Posterior cingulate gyrus (tissue), 11 donors: ENCODE measurements at places on chromosomes 3 and 15.
A peak's percentile ranks its signal among the peaks of the same experiment; 100 is the strongest.

- DNase-seq, result no peak
Observed at GRCh38 chr3:110495201-110495927, 576.3 kb upstream of the NECTIN3 start.

GRCh38 chr15:94442480-94442879 lies 211.1 kb downstream of the MCTP2 start:
- DNase-seq, result no peak

DNA sequence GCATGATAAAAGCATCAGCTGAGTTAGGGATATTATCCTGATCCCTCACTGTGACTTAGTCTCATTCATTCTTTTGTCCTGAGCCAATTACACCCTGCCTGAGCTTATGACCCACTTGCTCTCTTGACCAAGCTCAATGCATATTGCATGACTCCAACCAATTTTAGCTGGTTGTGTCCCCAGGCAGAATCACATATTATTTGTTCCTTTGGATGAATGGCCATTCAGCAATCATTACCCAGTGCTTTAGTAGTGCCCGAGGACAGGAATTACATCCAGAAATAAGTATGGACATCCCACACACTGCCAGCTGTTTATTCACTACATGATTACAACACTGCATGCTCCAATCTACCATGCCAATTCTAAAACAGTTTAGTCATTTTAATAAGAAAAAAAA lies 322.5 kb downstream of the ZBBX start:
- no peak for DNase-seq

GRCh38 chr3:187062526-187063177 lies 76.6 kb downstream of the RPL39L start:
- no peak for DNase-seq

DNA sequence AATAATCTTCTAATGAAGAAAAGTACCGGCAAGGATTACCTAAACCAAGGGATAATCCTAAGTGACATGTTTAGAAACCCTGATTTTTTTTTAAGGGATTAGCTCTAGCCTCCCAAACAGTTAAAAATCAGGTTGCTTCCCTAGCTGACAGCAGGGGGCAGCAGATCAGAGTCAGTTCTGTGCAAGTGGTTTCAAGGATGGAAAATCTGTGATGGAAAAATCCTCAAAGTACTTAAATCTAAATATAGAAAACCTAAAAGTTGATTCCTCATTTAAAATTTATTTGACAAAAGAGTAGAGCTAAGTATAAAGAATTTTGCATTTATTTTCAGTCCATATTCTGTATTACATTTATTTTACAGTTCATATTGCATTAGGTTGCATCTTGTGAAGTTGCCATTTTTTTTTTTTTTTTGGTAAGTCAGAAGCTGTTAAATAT lies 107.6 kb downstream of the PEX5L start:
- peak; percentile 34 for DNase-seq

- DNase-seq, result no peak
Observed at GRCh38 chr3:180048103-180048502, 11.4 kb upstream of the PEX5L start.

- no peak for DNase-seq
Observed at GRCh38 chr3:76096036-76096435, 310.7 kb upstream of the ZNF717 start.

GRCh38 chr3:126197854-126198584 lies 17.6 kb upstream of the ALDH1L1 start:
- peak; percentile 51 for DNase-seq

DNA sequence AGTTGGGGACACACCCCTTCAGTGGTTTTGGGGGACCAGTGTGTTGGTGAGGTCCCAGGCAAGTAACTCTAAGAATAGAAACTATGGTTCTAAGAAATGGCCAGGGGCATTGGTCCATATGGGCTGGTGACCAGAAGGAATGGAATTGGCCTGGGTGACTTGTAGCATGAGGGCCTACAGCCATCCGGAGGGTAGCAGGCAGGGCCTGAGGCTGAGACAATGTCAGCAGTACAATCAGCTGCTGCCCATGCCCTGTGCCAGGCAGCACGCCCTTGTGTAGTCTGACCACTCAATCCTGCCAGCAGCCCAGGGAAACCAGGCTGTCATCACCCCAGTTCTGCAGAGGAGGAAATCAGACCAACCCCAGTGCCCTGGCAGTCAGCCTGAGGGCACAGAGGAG lies 100.6 kb downstream of the DNAJB8 start:
- no peak for DNase-seq

GRCh38 chr15:60417112-60417511 lies 19.3 kb upstream of the ANXA2 start:
- DNase-seq, result no peak

GRCh38 chr15:59200560-59200959 lies 6.1 kb upstream of the LDHAL6B start:
- DNase-seq, result no peak

DNA sequence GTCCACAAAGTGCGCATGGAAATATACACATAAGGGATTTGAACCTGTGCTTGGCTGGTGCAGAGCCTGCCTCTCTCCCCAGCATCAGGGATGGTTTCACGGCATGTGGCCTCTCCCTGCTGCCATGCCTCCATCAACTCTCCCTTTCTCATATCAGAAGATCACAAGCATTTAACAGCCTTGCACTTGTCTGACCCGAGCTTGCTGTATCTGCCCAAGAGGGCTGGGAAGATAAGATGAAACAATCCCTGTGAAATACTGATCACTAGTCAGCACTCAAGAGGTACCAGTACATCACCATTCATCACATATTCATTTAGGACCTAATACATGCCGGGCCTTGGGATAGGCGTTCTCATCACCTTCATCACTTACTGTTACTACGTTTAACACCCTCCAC lies 107.6 kb upstream of the ARHGEF3 start:
- no peak for DNase-seq

DNA sequence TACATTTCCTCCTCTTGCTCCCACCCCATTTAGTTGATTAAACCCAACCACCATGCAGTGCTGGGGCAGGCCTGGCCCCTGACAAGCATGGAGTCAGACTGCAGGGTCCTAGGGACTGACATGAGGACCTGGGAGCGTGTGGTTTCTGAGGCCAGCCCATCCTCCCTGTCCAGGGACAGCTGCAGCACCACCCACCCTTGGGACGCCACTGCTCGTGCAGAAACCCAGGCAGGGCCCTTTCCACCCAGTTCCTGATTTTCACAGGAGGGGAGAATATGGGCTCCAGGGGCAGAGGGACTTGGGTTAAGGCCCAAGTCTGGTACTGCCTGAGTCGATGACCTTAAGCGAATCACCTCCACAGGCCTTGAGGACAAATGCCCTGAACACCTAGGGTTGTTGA lies 23.7 kb downstream of the PLXND1 start:
- DNase-seq, result no peak

DNA sequence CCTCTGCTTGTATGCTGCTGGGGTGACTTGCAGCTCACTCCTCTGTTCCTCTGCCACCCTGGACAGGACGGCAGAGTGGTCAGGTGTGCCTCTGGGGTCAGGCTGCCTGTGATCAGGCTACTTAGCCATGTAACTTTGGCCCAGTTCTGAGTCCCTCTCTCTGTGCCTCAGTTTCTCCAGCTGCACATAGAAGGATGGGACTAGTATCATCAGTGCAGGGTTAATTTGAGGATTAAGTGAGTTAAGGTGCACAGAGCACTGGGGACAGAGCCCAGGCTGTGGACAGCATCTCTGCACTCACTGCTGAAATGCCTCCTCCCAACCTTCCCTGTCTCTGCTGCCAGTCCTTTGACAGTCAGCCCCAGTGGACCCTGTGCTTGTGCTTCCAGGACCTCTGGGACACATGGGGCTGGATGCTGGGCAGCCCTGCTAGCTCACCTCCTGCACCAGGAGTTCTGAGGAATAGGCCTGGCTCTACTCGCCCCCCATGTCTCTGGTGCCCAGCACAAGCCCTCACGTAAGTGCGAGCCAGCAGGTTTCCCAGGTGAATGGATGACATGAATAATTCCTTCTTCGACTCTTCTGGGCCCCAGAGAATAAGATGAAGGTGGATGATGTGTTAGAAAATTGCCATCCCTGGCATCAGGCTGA lies 19.3 kb upstream of the PRR23E start:
- DNase-seq, result no peak

GRCh38 chr15:60674704-60675395 lies 195.9 kb upstream of the ICE2 start:
- no peak for DNase-seq

GRCh38 chr3:125479091-125479490 lies 40.9 kb downstream of the SNX4 start:
- DNase-seq, result no peak

DNA sequence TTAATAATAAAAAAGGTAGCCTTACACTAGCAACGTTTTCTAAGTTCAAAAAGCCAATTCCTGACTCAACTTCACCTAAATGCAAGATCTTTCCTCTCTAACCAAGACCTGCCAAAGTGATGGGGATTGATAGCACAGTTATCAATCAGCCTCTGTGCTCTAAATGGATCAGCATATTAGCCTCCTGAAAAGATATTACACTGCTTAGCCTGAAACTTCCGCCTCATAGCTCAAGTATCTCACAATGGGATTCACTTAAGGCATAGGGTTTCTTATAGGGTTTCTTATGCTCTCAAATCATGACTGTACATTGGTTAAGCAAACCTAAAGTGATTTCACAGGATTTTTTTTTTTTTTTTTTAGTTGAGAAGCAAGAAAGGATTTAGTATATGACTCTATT lies 436 bp upstream of the SLC9A9 start:
- no peak for DNase-seq

GRCh38 chr3:138598534-138598933 lies 4.5 kb upstream of the CEP70 start:
- no peak for DNase-seq

DNA sequence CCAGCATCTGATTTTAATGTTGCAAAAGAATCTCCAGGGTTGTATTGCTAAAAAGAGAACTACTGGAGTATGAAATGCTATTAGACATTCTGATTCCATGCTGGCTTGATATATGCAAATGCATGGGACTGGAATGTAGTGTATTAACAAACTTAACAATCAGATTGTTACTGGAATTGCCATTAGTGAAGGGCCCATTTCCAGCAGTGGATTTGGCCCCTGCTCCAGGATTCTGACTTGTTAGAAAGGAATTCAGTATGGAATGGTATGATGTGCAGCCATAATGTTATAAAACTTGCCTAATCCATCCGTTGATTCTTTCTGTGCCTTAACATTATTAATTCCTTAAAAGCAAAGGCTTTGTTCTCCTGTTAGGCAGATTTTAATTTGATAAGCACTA lies 7.9 kb downstream of the ARRDC4 start:
- DNase-seq, result no peak
